Stimulated activated CD8-positive, alpha-beta memory T cell treated with anti-CD3 and anti-CD28 coated beads, Interleukin-4, amount 100 ng/mL, for 24 hours (primary cell): ENCODE measurements at places on chromosomes 2 and 18.
A peak's percentile ranks its signal among the peaks of the same experiment; 100 is the strongest.

- no peak for DNase-seq
Observed at GRCh38 chr2:17245906-17246305, 272.3 kb downstream of the RAD51AP2 start.

DNA sequence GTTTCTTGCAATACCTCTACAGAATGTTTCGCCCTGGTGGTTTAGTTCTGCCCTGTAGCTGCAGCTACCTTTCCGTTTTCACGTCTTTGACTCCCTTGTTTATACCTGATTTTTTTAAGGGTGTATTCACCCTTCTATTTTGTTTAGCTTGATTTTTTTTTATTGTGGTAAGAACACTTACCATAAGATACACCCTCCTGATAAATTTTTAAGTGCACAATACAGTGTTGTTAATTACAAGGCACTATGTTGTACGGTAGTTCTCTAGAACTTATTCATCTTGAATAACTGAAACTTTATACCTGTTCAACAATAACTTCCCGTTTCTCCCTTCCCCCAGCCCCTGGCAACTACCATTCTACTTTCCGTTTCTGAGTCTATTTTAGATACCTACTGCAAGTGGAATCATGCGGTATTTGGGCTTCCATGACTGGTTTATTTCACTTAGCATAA is 48.9 kb upstream of the NABP1 start:
- DNase-seq, result no peak

DNA sequence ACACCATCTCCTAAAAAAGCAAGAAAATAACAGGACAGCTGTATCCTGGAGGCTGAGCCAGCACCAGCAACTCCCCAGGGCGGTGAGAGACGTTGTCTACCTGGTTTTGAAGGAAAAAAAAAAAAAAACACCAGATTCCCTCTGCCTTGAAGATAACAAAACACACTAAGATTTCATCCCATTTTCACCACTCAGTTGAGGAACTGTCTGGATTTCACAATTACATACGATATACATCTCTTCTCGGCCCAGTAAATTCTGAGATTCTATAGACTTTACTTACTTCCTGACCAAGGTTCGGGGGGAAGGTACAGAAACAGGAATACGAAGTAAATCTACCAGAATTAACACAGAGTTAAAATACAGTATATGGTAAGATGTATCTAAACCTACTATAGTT is 8.5 kb downstream of the ZNF516 start:
- DNase-seq, result no peak

DNA sequence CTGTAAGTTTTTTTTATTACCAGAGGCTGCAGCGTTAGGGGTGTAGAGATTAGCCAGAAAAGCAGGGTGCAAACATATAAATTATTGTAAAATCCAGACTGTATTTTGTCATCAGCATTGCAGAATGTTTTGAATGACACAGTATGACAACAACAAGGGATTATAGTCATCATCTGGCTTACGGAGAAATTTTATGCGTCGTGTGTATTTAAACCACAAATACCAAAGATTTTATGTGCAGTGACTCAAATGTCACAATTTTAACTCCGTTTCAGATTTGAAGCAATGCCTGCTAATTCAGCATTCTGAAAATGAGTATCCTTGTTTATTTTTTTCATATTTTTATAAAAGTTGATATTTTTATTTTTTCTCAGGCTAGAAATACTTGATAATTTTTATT is 19.4 kb upstream of the TMX3 start:
- no peak for DNase-seq

DNA sequence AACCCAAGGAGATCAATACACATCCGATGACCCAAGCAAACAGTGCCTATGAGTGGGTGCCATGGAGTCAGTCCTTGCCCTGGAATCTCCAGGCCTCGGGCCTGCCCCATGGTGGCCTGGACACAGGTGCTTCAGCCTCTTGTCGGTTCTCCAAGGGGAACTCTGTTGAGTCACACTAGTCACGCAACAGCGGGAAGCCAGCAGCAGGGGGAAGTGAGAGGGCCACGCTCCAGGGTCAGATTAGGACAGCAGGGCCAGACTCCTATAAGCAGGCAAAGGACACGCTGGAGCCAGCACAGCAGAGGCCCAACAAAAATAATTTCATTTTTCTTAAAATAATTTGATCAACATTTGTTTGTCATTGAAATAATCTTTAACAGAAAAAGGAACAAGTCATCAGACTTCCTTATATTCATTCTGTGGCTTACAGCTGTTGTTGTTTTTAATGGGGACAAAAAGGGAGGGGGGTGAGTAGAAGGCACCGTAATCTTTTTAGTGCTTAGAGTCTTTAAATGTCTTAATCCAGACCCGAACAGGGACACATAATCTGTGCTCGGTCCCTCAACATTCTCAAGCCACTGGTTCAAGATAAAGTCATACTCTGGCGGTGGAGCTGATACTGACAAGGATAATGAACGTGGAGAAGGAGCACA is 16.4 kb upstream of the ARMC9 start:
- DNase-seq, result no peak

DNA sequence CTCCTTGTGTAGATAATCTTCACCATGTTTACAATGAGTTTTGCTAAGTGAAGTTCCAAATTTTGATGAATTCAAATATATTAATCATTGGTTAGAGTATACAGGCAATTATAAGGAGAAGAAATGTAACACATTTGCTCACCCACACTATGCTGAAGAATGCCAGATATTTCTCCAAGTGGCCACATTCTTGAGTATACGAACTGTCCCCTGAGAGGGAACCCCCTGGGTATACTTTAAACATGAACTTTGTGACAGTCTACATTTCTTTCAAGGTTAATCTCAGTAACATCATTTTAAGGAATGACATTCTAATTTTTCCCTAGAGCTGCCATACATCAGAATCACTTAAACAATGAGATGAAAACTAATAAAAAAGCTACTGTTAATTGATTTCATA is 39.8 kb upstream of the CDKL4 start:
- no peak for DNase-seq

- no peak for DNase-seq
Observed at GRCh38 chr18:37578886-37579513, 13.4 kb upstream of the CELF4 start.

GRCh38 chr2:234625626-234626250 is 128.9 kb upstream of the ARL4C start:
- no peak for DNase-seq

DNA sequence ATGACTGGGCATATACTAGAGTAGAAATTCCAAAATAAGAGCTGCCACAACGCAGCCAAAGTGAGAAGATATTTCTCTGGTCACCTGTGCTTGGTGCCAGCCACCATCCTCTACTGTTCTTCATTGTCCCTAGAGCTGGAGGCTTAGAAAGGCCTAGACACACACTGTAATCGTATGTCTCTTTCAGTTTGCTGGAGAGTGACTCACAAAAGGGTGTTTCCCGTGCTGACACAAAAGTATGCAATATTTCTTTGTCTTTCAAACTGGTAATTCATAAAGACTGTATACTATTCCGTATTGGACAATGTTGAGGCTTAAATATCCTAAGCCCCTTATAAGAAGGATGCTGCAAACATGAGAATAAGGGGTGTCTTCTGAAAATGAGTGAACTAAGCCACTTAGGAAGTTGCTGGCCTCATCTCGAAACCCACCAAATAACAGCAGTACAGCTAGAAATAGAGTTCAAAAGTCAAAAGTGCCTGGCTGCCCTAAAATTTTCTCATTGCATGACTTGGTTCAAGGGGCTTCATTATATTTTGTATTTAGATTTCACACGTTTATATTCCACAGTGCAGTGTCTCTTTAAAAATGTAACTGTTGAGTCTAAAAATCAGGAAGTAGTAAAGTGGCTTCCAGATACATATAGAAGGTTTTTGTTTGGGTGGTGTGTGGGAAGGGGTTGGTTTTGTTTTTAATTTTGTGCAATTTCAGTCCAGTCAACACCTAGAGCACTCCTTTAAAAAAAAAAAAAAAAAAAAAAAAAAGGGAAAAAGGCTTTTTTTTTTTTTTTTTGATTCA is 601.1 kb downstream of the ARHGAP15 start:
- DNase-seq, result no peak

DNA sequence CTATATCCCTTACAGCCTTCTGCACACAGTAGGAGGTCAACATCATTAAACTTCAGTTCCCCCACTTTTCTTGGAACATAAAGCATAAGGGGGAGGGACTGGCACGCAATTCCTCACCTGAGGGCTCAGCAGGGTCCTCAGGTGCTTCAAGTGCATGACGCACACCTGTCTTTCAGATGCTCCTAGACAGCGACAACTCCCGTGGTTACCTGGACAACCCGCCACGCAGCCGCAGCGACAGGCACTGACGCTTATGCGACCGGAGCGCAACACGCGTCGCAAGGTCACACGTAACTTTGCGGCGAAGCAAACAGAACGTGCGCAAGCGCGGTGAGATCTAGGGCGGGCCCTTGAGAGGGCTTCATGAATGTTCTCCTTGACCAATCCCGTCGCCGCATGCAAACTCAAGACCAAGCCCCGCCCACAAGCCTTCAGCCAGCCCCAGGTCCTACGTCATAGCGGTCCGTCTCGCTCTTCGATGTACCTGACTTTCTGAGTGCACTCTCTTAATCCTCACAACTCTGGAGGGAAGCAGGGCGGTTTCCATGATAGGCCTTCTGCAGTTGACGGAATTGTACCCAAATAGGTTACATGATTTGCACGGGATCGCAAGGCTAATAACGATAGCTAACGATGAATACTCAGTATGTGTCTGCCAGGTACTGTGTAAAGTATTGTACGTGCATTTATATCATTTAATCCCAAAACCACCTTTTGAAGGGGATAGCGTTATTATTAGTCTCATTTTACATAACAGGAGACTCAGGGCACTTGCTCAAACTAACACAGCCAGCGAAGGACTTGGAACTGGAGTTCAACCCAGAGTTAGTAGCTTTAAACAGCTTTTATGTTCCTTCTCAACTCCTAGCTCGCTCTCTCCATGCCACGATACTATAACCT is at the start of gene IFT172:
Gene IFT172 (minus strand): TSS at position 246 of the 900 bp plus-strand sequence. CDS start 90 bp downstream, at position 156.
- DNase-seq, result peak; percentile 98

DNA sequence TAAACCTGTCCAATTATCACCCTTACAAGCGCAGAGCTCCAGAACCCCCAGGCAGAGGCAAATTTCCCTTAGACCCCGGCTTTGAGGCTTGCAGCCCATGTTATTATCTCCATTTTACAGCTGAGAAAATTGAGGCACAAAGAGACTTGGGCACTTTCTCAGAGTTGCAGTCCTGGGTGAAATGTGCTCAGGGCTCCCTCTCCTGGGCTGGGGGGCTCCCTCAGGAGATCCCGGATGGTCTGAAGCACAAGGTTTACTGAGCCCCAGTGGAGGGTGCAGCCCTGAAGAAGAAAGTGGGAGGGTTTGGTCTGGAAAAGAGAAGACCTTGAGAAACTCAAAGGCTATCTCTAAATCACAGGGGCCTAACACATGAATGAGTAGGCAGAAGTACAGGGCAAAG is 156.6 kb downstream of the CYRIA start:
- DNase-seq, result no peak

DNA sequence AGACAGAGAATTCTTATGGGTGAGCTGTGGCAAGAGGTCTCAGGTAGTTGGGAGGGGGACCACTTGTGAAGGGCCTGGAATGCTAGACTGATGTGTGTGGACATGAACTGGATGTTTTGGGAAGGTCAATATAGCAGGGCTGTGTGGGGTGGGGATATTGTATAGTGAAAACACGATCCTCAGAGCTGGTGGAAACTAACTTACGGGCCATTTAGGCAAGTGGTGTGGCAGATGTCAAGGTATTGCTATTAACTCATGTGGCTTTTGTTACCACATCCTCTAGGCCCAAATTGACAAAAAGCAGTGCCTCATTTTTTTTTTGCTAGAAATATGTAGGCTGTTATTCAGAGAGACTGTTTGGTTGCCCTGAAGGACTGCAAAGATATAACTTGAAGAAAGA is 8.0 kb upstream of the GALNT1 start:
- DNase-seq, result no peak

- no peak for DNase-seq
Observed at GRCh38 chr2:238699307-238700116, 148.4 kb upstream of the TWIST2 start.

DNA sequence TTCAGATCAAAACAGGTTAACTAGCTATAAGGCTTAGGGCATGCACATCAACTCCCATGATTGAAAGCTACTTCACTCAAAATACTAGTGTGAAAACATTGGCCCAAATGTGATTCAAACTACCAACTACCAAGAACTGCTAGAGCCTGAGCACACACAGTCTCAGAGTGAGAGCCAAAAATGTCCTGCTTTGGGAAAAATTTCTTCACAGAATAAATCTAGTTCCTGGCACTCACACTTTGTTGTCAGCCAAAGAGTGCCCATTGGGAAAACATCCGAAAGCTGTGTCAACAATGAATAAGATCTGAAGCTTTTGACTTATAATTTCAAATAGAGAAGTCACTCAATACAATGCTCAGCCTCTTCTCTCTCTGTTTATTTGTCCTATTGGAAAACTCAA is 182.7 kb downstream of the LRATD1 start:
- DNase-seq, result no peak

- no peak for DNase-seq
Observed at GRCh38 chr2:127177617-127178263, 42.4 kb downstream of the CYP27C1 start.

GRCh38 chr2:132477962-132478361 is 61.4 kb downstream of the GPR39 start:
- DNase-seq, result no peak

- no peak for DNase-seq
Observed at GRCh38 chr2:43787895-43788294, 14.1 kb downstream of the DYNC2LI1 start.

GRCh38 chr2:50215736-50216135 is 816.2 kb downstream of the NRXN1 start:
- no peak for DNase-seq

GRCh38 chr2:231640641-231641111 is 48.0 kb downstream of the TEX44 start:
- DNase-seq, result no peak

- DNase-seq, result peak; percentile 33
Observed at GRCh38 chr2:31170071-31170698, 31.9 kb upstream of the GALNT14 start.

GRCh38 chr2:119545754-119546446 is 1.7 kb downstream of the CFAP221 start:
- DNase-seq, result no peak

GRCh38 chr18:33611525-33612135 is 33.6 kb downstream of the ASXL3 start:
- DNase-seq, result no peak

DNA sequence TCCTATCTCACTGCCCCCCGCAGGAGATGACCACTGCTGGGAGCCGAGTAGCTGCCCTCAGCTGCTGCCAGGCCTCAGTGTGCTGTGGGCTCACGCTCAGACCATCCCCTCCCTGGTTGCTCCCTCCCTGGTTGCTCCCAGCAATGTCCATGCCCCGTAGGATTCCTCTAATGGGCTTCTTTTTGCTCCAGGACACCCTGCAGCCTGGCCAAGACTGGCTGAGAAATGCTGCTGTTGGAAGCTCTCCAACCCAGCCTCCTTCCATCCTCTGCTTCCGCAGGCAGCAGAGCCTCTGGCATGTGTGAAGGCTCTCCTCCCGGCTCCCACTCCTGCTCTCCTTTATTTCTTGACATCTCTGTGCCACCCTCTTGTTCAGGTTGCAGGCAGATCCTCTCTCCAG is 48.6 kb downstream of the SOX11 start:
- DNase-seq, result no peak

DNA sequence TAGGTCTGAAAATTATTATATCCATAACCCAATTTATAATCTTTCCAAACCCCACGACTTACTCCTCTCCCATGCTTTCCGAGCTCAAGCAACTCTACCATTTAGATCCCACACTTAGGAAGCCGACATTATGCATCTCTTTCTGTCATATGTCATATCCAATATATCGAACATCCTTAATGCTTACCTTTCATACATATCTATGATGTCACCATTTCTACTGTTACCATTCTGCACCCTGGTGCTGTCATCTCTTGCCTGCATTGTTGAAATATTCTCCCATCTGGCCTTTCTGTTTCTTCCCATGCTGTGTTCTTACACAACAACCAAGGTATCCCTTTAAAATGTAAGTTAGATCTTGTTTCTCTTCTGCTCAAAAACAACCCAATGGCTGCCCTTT is 127.1 kb upstream of the MC4R start:
- no peak for DNase-seq
